ENCODE measurements at places on chromosomes 11 and 22.

GRCh38 chr11:124868331-124869274 is 3.4 kb downstream of the ROBO3 start:
- no peak for DNase-seq

DNA sequence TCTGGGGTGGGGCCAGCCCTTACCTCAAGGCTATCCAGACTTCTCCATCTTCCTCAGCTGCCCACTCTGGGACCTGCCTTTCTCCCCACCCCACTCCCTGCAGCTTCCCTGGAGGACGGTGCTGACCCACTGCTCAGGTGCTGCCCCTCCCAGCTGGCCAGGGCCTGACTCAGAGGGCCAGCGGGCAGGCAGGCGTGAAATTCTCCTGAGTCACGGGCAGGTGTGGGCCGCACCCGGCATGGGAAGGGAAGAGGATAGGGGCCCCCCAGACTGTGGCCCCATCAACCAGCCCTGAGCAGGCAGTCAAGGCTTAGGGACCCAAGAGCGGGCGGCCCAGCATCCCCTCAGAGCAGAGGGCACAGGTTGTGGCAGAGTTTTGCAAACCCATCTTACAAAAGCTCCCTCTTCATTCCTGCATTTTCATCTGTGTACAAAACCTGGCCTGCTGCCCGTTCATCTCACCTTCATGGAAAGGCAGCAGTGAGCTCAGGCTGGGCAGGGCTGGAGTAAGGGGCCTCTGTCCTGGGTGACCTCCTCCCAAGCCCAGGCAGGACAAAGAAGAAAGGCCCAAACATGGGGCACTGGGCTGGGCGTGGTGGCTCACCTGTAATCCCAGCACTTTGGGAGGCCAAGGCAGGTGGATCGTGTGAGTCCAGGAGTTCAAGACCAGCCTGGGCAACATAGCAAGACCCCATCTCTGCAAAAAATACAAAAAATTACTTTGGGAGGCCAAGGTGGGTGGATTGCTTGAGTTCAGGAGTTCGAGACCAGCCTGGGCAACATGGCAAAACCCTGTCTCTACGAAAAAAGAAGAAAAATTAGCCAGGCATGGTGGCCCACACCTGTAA is 6.1 kb downstream of the RHOD start:
- DNase-seq, result peak; percentile 64

- no peak for DNase-seq
These were observed 64.8 kb downstream of the MIAT start for GRCh38 chr22:26722159-26722558.

DNA sequence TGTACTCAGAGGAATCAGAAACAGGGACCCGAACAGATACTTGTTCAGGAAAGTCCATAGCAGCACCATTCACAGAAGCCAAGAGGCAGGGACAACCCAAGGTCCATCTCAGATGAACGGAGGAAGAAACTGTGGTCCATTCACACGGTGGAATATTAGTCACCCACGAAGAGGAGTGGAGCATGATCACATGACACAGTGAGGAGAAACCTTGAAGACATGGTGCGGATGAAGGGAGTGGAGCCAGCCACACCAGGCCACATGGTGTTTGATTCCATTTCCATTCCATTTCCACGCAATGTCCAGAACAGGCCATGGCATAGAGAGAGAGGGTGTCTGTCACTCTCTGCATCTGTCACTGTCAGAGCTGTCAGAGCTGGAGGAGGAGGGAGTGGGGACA is 30.7 kb downstream of the NADSYN1 start:
- DNase-seq, result no peak

DNA sequence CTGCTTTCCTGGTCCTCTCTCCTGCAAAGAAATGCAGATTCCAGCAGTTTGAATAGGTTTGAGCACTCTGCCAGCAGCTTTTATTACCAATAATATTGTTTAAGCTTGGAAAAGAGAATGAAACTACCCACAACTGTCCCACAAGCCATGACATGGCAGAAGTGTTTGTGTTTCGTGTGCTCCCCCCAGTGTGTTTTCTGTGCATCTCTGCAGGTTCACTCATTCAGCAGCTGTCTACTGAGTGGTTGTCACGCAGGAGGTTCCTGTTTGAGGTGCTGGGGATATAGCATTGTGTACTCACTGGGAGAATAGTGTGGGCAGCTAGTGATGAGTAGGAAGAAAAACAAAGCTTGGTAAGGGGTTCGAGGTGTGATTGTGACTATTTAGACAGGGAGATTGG is 55.3 kb upstream of the SUSD2 start:
- DNase-seq, result no peak

GRCh38 chr11:125373426-125374391 is 122.4 kb downstream of the FEZ1 start:
- DNase-seq, result no peak

DNA sequence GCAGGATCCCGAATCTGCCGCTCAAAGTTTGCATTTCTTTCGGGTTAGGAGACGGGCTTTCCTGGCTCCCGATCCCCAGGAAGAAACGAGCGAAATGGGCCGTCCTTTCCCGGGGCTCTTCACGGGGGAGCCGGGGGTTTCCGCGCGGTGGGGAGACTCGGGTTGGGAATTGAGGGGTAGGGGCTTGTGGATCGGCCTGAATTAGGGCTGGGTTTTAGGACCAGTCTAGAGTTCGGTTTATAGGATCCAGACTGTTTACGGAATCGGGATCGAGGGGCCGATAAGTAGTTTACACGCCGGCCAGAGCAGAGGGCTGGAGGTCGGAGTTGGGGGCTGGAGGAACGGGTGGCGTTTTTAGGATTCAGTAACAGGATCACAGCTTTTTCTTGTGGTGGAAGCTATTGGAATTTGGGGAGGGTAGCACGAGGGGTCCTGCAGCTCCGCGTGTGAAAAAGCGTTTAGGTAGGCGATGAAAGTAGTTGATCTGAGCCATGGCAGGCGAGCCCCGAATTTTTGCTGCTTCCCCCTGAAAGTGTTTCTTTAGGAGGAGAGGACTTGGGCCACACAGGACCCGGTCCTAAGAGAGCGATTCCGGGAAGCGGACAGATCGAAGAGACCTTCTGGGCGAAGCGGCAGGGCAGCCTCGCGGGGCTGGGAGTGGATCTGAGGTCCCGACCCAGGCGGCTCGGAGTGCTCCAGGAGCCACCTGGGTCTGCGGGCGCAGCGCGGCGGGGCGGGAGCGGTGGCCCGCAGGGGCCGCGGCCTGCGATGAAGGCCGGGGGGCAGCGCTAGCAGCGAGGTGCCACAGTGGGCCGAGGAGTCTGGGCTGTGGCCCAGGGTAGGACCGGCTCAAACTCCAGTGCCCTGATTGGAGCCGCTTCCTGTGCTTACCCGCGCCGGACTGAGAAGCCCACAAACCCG is 1.6 kb downstream of the PKNOX2 start:
- DNase-seq, result no peak

- no peak for DNase-seq
These were observed 86.0 kb downstream of the FEZ1 start for GRCh38 chr11:125410091-125410490.

DNA sequence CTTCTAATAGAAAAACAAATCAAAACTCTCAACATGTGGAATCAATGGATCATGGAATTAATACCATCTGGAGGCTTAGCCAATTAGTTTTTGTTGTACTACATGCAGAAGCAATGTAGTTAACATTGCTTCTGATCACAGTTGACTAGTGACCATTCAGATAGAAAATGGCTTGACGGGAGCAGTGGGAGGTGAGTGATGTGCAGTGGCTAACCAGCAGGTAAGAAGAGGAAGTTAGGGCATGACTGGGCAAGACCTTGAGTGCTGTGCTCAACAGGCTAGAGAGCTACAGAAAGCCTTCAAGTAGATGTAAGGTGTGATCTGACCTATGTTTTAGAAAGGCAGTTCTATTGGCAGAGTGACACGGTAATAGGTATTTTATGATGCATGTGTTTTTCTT is 60.7 kb upstream of the ALKBH3 start:
- DNase-seq, result no peak

- DNase-seq, result no peak
These were observed 55.7 kb downstream of the PTPRJ start for GRCh38 chr11:48036011-48036410.

- peak; percentile 62 for DNase-seq
These were observed 72.5 kb downstream of the MICAL2 start for GRCh38 chr11:12182676-12183541.

- DNase-seq, result no peak
These were observed 1.6 kb downstream of the CPT1A start for GRCh38 chr11:68839911-68840641.

- DNase-seq, result no peak
These were observed 389.2 kb downstream of the SOX6 start for GRCh38 chr11:15967166-15967565.

GRCh38 chr22:21446128-21446826 is 20.9 kb upstream of the TMEM191C start:
- no peak for DNase-seq

- DNase-seq, result peak; percentile 39
These were observed 237.4 kb downstream of the TTC28 start for GRCh38 chr22:28442264-28442710.

GRCh38 chr11:44950625-44951476 is at the start of gene TP53I11:
Gene TP53I11, minus strand, starts transcription at chr11:44950883. Its CDS starts 12,548 bp downstream, at chr11:44938335.
- DNase-seq, result no peak

GRCh38 chr11:70365544-70365927 is 32.8 kb upstream of the CTTN start:
- DNase-seq, result no peak

DNA sequence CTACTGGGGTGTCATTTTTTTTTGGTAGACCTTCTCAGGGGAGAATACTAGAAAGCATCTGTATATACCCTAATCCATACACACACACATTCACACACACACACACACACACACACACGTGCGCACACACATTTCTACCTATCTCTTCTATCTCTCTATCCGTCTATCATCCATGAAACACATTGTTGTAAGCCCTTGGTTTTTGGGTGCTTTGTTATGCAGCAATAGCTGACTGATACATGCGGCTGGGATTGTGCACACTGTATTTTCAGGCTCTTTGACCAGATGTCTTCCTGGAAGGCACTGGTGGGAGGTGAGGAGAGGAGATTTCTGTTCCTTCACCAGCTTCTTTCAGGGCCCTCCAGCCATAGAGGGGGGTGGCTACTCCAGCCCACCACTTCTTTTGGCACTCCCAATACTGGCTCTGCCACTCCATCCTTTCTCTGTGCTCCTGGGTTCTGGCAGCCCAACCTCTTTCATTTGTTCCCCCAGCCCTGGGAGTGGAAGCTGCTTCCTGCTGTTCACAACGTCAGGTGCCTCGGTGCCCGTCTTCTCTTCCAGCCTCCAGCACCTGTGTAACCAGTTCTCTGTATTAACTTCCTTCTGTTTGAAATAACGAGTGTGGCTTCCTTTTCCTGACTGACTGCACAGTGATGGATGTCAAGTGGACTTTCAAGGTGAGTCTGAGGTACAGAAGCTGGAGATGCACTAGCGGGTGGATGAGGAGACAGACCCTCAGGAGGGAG is 12.4 kb upstream of the MUC2 start:
- no peak for DNase-seq

DNA sequence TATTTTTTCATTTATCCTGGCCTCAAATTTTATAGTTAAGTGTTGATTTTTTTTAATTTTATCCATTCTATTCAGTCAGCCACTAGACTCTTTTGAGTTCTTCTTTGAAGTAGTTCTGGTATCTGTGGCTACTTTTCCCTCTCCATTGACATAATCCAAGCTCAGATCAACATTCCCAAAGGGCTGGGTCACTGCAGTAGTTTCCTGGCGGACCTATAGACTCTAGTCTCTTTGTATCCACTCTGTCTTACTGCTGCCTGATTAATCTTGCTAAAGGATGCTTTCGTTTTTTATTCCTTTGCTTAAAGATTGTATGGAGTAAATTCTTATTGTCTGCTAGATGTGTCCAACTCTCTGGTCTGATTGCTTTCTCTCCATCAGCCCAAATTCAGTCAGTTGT is 87.6 kb downstream of the UVRAG start:
- DNase-seq, result no peak

DNA sequence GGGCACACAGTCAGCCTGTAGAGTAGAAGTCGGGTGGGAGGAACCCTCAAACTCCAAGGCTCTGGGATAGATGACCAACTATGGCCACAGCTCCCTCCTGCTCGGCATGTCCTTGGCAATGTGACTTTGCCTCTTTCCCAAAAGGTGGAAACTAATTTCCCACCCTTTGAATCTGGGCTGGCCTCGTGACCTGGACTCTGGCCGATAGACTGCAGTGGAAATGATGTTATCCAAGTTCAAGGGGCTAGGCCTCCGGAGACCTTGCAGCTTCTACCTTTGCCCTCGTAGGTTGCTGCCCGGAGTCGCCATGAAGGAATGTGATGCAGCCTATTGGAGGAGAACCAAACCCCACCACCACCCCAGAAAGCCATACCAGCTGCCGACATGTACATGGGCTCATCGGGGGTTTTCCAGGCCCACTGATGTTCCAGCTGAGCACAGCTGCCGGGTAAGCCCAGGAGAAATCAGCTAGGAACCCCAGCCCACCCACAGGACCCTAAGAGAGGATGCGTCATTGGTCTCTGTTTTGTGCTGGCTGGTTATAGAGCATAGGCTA is 30.4 kb downstream of the KCNJ4 start:
- no peak for DNase-seq

DNA sequence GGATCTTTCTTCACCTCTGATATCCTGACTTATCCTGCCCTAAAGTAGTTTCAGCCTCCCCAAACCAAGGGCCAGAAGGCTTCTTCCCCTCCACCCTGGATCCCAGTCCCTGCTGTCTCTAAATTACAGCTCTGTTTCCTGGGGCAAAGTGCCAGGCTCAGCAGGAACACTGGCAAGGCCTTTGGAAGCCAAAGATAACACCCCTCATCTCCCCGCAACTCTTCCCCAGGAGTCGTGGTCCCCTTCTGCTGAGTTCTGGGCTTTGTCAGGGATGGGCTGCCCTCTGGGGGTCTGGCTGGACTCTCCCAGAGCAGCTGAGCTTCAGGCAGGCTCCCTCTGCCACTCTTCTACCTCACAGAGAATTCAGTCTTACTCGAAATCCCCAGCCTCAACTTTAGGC is 53.8 kb upstream of the AMPD3 start:
- no peak for DNase-seq

- no peak for DNase-seq
These were observed 193.9 kb upstream of the RAG2 start for GRCh38 chr11:36791957-36792356.

DNA sequence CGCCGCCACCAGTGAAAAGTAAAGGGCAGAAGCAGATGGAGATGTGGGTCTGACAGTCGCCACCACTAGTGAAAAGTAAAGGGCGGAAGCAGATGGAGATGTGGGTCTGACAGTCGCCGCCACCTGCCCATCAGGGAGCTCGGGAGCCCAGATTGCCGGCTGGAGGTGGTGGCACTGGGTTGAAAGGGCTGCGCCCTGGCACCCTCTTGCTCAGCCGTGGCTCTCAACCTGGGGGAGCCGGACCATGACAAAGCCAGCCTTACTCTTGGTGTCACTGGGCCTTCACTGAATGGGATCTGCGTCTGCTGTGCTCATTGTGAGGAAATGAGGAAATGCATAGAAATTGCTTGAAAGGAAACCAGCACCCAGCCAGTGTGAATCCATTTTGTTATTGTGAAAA is 36.3 kb downstream of the AP2A2 start:
- DNase-seq, result no peak
